ENCODE measurements at places on chromosomes 6 and 20.

DNA sequence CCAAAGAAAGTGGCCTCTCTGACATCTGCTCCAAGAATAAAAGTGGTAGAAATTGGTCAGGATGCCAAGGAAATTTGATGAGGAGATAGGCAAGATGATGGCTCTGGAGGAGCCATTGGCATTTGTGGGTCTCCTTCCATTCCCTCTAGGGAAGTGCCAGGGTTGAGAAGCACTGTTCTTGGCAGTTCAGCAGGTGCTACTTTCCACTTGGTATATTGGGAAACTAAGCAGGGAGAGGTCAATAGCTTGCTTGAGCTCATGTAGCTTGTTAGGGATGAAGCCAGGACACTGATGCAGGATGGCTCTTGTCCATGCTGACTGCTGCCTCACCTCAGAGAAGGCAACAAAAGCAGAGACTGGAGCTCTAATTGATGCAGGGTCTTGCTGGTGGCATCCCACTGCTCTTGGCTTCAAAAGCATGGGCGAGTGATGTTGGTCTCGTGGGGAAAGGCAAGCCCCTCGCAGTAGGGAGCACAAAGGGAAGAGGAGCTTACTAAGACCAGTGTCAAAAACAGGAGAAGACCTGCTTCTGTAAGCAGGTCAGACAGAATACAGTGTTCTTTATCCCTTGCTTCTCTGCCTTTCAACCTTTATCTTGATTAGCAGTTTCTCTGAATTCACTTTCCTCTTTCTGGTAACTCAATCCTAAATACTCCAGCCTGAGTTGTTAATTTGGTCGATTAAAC lies 73.1 kb upstream of the RIPOR2 start:
- no peak for DNase-seq

GRCh38 chr6:115570331-115570730 lies 490.4 kb downstream of the FRK start:
- no peak for DNase-seq

- no peak for DNase-seq
These were observed 140.1 kb downstream of the NRN1 start for GRCh38 chr6:5866547-5867051.

DNA sequence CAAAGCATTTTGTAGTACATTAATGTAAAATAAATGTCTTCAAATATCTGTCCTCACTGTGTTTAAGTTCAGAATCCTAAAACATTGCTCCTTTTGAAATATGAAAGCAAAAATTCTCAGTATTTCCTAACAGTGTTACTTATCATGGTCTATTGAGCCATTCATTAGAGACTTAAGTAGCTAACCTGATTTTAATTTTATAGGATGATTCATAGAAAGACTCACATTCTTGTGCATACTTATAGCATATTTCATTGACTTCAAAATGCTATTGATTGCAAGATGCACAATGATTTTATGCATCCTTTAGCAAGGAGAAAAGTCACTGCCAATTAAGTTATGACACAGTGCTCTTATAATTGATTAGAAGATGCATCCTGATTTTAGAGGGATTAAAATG lies 85.7 kb downstream of the HIVEP1 start:
- no peak for DNase-seq

GRCh38 chr6:16179970-16180431 lies 51.1 kb downstream of the MYLIP start:
- DNase-seq: no peak

DNA sequence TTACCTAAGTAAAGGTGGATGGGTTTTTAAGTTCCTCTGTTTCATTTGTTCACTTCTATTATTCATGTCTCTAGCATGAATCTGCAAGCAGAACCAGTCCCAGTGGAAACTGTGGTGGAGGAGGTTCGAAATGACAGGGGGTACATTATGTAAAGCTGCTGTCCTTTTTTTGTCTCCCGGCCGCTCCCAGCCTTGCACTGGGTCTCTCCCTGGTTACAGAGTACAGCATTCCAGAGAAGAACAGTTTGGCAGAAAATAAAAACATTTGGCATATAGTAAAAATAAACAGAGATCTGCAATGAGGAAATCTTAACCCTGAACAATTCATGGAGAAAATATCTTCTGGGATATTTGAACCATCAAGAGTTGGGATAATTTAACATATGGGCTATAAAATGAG lies 34.6 kb upstream of the TAGAP start:
- DNase-seq: no peak

DNA sequence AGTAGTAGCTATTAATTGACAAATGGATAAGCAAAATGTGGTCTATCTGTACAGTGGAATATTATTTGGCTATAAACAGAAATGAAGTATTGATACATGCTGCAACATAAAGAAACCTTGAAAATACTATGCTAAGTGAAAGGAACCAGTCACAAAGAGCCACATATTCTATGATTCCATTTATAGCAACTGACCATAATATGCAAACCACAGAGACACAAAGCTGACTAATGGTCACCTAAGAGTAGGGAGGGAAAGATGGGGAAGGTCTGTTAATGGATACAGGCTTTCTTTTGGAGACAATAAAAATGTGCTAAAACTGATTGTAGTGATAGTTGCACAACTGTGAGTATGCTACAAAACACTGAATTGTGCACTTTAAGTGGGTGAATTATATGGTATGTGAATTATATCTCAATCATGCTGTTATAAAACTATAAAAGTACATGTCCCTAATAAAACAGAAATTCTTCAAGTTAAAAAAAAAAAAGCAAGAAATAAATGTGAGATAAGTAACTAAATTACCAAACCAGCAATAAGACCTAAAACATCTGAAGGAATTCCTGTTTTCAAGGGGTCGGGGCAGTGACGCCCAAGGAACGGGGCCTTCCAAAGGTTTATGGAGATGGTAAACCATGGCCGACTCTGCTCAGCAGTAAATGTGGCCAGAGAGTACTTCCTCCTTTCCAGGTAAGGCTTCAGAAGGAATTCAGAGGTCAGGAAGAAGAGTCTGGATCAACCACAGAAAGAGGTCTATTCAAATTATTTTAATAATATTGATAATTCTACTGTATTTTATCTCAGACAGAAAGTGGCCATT lies 75.4 kb downstream of the ARHGAP18 start:
- DNase-seq: no peak

DNA sequence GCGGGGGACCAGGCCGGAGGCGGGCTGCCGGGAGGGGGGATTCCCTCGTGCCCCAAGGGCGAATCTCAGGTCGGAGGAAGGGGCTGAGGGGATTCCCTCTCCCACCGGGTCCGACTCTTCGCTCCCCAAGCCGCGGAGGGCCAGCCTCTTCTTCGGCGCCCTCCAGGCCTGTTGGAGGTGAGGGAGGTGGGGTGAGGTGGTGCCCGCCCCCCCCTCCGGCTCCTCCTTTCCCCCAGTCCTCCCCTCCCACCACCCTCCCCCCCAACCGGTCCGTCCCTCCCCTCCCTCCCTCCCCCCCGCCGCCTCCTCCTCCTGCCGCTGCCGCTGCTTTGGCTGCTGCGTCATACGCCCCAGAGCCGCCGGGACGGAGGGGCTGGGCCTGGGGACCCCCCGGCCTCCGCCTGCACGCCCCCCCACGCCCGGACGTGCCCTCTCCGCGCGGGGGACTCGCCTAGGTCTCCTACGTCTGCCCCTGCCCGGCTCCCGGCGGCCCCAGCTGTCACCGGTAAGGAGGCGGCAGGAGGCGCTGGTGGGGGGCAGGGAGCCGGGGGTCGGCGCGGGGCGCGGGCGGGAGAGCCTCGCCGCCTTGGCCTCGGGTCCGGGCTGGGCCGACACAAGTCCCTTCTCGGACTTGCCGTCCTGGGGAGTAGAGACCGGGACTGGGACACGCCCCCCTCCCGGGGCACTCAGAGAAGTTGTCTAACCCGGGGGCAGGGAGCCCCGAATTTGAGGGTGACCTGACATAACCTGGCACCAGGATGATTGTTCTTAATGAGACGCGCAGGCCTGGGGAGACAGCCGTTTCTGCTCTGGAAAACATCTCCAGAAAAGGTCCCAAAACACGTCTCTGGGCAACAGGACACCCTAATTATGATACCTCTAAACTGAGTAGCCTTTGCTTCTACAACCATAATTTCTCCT lies at the start of gene PHF1:
PHF1 (plus strand) TSS at position 304 of the 921 bp plus-strand sequence. CDS start 1,250 bp downstream, outside the sequence.
- no peak for DNase-seq

DNA sequence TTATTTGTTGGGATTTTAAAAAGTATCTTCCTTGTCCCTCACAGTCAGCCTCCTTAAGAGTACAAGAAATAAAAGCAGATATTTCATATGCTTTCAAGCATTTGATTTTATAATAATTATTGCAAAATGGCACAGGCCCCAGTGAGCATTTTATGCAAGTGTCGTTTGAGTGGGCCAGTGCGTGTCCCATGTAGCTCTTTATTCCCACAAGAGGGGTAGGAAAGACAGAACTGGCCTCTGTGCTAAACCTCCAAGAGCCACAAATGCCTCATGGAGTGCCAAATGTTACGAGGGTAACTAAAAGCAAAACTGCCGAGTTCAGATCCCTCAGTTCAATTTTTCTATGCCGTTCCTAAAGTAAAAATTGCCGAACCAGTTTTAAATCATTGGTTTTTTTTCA lies 12.7 kb downstream of the GPLD1 start:
- DNase-seq: no peak

GRCh38 chr6:54632984-54633565 lies 213.5 kb upstream of the FAM83B start:
- no peak for DNase-seq

- DNase-seq: no peak
These were observed 26.1 kb downstream of the NKX2-4 start for GRCh38 chr20:21371193-21371592.

DNA sequence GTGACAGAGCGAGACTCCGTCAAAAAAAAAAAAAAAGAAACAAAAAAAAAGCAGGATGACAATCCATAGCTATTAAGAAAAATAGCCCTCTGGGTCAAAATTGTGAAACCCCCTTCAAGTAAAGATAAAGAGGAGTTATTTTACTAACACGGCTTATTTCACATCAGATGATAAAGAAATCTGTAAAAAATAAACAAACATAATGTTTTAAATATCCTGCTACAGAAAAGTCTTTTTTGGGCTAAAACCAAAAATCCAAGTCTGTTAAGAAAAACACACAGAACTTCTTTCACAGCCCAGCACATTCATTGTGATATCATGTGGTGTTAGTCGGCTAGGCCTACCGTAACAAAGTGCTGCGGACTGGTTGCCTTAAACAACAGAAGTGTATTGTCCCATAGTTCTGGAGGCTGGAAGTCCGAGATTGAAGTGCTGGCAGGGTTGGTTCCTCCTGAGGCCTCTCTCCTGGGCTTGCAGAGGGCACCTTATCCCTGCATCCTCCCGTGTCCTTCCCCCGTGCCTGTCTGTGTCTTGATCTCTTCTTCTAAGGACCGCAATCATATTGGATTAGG lies 239.2 kb upstream of the TAB2 start:
- DNase-seq: no peak

GRCh38 chr20:23078351-23079015 lies 7.6 kb downstream of the CD93 start:
- DNase-seq: no peak
